Aorta (tissue), 5 donors: ENCODE measurements at places on chromosomes 2 and 18. TPM values are rescaled to one million over a fixed set of nuclear protein-coding genes. Genes with fewer than 3 reads are reported as not detected.
A peak's percentile ranks its signal among the peaks of the same experiment; 100 is the strongest.

DNA sequence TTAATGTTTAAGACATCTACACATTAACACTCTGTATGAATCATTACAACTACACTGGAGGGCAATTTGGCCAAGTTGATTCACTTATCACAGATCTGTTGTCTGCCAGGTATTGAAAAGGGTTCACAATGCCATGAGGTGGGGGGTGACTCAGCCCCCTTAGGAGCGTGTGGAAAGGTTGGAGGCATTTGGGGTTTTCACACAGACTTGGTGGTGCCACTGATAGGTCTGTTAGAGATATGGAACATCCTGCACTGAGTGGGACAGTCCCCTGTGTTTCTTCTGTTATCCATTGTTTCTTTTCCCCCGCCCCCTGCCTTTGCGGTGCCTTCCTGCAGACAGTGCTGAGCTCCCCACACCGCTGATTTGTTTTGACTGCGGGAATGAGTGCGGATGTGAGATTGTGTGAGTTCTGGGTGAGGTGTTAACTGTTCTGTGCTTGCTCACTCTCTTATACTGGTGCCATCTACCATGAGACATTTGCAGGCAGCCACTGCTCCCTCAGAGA is 9.3 kb upstream of the TSN start:
- no peak for DNase-seq

DNA sequence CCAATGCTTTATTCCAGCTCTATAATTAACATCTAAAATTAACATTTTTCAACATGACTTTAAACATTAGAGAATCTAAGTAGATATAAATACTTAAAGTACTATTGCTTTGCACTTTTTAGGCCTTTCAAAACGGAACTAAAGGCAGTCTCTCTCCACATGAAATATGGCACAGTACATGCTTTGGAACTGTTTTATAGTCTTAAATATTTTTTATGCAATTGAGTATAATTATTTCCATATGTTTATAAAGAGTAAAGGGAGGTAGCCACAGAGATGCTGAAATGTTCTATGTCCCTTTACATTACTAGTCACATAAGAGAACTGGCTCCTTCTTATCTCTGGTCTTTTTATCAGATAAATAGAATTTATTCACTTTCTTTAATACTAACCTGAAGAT is 674.0 kb downstream of the PLCL1 start:
- no peak for DNase-seq

Gene NCKAP1
- total RNA-seq = 207 TPM

DNA sequence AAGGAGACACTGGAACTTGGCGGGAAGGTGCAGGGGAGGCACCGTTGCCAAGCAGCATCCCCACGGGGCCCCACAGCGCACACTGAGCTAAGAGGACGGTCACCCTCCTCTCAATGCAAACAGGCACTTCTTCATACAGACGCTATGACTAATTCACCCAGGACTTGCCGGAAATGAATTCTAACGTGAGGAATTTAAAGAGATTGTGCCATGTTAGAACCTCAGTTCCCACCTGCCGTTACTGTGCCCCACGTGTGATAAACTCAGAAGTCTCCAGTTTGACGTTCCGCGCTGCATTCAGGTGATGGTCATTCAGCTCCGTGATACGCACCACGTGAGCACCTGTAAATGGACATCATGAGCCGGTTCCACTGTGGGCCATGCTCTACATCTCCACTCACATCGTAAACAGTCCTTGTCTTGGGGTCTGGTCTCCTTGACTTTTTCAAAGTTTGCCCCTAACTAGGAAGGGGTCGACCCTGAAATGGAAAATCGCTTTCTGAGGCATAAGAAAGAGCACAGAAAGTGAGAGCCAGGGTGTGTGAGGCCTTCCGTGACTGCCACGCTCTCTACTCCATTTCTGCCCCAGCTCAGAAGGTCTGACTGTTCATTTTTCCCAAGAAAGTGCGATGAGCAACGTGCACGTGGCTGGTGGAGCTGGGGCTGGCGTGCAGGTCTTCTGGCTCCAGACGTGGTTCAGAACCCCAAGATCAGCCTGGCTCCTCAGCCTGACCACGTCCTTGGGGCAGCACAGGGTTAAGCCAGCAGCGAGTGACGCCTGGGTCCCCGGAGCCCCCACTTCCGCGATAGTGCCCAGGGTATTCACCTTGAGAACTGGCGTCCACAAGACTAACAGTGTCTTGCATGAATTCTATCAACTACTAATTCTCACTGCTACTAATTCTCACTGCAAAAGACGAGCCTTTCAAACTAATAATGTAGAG is 35.1 kb downstream of the TMEM18 start:
- no peak for DNase-seq

Gene MROH2A
- not detected for total RNA-seq

Gene PRKAG3
- total RNA-seq = 1.0 TPM

Gene MC5R
- total RNA-seq = not detected

- no peak for DNase-seq
Observed at GRCh38 chr18:50410894-50411293, 36.0 kb downstream of the SKA1 start.

Gene GLI2
- total RNA-seq = 18.5 TPM

- DNase-seq = peak; percentile 42
Observed at GRCh38 chr2:127052771-127053691, 53.9 kb downstream of the BIN1 start.

Gene UGT1A3
- not detected for total RNA-seq

DNA sequence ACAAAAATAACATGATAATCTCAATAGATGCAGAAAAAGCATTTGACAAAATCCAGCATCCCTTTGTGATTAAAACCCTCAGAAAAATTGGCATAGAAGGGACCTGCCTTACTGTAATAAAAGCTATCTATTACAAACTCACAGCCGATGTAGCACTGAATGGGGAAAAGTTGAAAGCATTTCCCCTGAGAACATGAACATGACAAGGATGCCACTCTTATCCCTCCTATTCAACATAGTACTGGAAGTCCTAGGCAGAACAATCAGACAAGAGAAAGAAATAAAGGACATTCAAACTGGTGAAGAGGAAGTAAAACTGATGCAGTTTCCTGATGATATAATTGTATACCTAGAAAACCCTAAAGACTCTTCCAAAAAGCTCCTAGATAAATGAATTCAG is 368.7 kb downstream of the RIT2 start:
- DNase-seq = no peak

DNA sequence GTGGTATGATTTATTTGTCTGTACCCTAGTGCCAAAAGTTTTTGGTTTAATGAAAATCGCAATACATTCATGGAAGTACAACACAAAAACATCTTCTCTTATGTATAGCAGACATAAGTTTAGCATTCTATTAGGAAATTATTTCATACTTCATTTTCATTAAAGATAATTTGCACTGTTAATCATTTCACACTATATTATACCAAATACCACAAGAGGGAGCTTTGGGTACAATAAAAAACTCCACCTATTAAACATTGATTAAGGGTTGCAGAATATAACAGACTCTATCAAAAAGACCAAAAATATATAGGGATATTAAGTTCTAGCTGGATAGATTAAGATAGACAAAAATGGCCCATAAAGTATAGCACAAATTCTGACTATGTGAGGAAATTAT is 79.0 kb downstream of the SLC66A3 start:
- DNase-seq = no peak

Gene KCNIP3
- total RNA-seq = 7.7 TPM

GRCh38 chr2:232886176-232886575 is 16.1 kb downstream of the SNORC start:
- no peak for DNase-seq

DNA sequence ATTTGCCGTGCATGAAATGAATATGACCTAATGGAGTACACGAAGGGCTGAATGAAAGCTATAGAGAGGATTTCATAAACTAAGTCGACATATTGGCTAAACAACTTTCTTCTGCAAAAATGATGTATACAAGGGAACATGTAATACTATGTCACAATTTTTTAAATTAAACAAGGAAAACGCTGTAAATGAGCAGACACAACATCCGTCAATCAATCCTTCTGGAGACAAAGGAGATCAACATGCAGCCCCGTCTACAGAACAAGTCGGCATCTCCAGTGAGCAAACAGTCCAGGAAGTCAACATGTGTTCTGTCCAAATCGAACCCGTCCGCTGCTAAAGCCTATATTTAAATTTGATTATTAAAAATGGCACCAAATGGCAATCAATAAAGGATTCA is 180.8 kb downstream of the TCF4 start:
- no peak for DNase-seq

Gene MOCOS
- total RNA-seq = 4.4 TPM

GRCh38 chr2:96491860-96492497 is 13.2 kb downstream of the NEURL3 start:
- no peak for DNase-seq

DNA sequence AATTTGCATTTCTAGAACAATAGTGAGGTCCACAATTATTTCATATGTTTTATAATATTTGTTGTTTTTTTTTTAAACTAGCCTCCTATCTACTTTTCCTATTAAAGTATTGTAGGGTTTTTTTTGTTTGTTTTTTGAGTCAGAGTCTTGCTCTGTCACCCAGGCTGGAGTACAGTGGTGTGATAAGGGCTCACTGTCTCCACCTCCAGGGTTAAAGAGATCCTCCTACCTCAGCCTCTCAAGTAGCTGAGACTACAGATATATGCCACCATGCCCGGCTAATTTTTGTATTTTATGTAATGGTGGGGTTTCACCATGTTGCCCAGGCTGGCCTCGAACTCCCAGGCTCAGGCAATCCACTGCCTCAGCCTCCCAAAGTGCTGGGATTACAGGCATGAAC is 122.5 kb downstream of the SLC39A10 start:
- DNase-seq = no peak

DNA sequence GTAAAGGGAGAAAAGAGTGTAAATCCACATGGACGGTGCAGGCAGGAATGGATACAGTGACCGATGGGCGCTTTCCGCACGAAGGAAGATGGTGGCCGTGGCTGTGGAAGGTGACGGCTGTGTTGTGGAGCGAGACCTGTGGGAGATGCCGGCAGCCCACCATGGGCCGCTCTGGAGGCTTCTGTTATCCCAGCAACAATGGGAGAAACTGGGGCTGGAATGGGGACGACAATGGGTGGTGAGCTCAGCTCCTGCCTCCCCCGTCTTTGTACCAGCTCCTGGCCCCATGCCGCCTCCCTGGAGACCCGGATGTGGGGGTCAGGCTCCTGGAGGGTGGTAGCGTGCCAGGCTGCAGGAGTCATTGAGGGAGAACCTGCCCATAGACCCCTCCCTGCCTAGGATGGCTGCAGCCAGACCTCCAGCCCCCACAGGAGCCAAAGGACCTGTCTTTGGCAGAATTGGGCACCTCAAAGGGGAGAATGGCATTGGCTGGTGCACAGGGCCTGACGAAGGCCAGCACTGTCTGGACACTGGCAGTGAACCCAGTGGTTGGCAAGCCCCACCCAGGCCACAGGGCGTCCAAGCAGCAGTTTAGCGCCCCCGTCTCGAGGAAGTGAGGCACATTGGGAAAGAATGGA is 72.6 kb downstream of the SLC66A2 start:
- DNase-seq = no peak

DNA sequence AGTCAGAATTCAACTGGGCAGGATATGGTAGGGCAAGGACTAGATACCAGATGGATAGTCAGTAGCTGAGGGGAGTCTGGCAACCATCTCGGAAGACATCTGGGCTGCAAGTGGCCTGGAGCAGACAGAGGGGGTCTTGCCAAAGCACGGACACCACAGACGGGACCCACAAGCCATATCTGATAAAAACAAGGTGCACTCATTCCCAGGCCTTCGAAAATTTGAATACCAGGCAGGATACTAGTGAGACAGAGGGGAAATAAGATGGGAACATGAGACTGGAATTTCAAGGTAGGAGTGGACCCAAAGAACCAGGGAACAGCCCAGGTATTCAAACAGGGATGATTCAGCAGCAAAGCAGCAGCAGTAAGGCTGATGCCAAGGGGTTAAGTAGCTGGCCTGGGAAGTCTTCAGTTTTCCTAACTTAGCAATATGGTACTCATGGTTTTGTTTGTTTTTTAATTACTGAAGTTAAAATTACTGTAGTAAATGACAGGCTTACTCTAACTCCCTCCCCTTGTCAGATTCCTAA is 144.9 kb upstream of the NCKAP5 start:
- DNase-seq = no peak

Gene UGT1A1
- not detected for total RNA-seq

GRCh38 chr2:188598551-188598950 is 306.9 kb downstream of the GULP1 start:
- DNase-seq = no peak

GRCh38 chr2:180000434-180000833 is 6.7 kb downstream of the CWC22 start:
- DNase-seq = no peak

- DNase-seq = no peak
Observed at GRCh38 chr2:125004106-125004800, 979.2 kb downstream of the CNTNAP5 start.

Gene MC4R
- total RNA-seq = not detected

DNA sequence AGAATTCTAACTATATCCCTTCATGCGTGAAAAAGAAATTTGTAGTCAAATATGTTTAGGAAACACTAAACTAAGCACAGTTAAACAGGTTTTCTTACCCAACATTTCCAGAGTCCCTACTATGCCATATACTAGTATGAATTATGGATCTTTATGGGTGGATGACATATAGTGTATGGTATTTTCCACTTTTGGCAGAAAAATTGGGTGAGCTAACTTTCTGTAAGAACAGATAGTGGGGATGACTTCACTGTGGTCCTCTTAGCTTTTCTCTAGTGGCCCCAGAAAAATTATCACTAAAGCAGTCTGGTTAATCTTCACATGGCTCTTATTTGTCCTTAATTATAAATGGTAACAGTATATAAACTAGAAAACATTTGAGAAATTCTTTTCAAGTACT is 240.0 kb upstream of the GULP1 start:
- DNase-seq = no peak

DNA sequence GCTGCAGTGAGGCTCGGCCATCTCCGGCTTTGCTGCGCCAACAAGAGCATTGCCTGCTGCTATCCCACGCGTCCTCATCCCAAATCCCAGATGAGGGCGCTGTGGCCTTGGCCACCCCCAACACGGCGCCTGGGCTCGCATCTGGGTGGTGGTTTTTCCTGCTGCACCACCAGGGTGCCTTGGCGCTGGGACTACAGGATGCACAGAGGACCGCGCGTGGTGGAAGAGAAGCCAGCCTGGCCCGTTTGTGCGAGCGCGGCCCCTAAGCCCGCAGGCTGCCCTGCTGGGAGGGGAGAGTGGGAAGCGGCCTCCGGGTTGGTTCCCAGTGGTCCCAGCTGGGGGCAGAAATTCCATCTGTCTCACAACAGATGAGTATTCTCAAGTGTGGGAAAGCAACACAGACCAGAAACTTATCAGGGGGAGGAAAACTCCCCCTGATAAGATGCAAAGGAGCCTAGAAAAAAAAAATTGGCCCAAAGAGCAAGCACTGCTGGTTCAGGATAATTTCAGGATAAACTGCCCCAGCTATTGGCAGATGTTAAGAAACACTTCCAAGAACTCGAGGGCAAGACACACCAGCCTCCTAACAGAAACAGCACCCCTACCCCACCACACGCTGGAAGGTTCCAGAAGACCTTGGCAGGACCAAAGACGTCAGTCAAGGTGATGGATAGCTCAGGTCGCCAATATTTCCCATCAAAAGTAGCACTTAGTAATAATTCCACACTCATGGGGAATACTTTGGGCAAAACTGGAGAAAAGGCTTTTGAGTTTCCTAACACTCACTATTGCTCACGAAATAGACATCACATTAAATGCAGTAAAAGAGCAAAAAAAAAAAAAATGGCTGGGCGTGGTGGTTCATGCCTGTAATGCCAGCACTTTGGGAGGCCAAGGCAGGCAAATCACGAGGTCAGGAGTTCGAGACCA is 152.1 kb downstream of the PXDN start:
- peak; percentile 92 for DNase-seq

Gene CYRIA
- 24.9 TPM for total RNA-seq
